ENCODE measurements at places on chromosomes 2 and 18. TPM values are rescaled to one million over a fixed set of nuclear protein-coding genes. Genes with fewer than 3 reads are reported as not detected.

The INHBB gene
- 2.9 TPM for total RNA-seq

The CXCR1 gene
- total RNA-seq, result 0.79 TPM

DNA sequence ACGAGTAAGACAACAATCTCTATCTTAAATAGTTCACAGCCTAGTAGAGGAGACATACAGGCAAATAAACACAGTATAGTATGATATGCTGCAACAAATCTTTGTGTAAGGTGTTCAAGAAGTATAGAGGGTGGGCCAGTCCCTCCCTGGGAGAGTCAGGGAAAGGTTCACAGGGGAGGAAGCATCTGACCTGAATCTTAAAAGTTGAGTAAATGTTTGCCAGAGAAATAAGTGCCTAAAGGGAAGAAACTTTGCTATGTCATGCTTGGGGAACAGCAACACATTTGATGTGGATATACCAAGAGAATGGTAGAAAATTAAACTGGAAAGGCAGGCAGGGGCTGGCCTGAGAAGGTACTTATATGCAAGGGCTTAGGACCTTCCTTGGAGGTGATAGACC, 125.7 kb upstream of the CYP26B1 start:
- no peak overlapping the region for H3K4me3 ChIP-seq
- H3K27ac ChIP-seq, result no peak overlapping the region
- no peak for DNase-seq

GRCh38 chr2:213980883-213981282, 430.0 kb upstream of the VWC2L start:
- no peaks in the 10 kb centered on the region for H3K27me3 ChIP-seq
- H3K4me1 ChIP-seq, result no peaks in the 10 kb centered on the region
- H3K36me3 ChIP-seq, result no peaks in the 10 kb centered on the region
- no peak overlapping the region for H3K27ac ChIP-seq
- DNase-seq, result no peak

GRCh38 chr2:63488118-63488713, 100.1 kb downstream of the WDPCP start:
- no peak for DNase-seq
- H3K4me3 ChIP-seq, result no peak overlapping the region
- no peaks in the 10 kb centered on the region for H3K4me1 ChIP-seq
- H3K36me3 ChIP-seq, result peaks cover 2% of the 10 kb centered on the region
- no peak overlapping the region for H3K27ac ChIP-seq
- no peaks in the 10 kb centered on the region for H3K27me3 ChIP-seq

DNA sequence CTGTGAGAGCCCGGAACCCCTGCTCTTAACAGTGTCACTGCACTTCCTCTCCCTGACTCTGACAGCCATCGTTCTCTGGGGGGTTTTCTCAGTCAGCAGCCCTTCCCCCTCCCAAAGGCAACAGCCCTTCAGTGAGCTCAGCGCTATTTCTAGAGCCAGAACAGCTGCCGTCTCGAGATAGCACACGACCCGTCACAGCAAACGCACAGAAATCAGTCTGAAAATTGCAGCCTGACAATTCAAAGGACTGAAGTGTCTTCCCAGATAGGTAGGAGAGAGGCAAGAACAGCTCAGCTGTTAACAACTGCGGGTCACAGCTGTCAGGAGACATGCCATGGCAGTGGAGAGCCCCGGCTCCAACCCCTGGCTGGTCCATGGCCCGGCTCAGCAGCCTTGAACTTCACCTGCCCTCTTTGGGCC, 45.4 kb downstream of the ST8SIA5 start:
- peak; percentile 38 for DNase-seq
- peak overlapping the region; percentile 27 for H3K4me3 ChIP-seq
- no peaks in the 10 kb centered on the region for H3K36me3 ChIP-seq

DNA sequence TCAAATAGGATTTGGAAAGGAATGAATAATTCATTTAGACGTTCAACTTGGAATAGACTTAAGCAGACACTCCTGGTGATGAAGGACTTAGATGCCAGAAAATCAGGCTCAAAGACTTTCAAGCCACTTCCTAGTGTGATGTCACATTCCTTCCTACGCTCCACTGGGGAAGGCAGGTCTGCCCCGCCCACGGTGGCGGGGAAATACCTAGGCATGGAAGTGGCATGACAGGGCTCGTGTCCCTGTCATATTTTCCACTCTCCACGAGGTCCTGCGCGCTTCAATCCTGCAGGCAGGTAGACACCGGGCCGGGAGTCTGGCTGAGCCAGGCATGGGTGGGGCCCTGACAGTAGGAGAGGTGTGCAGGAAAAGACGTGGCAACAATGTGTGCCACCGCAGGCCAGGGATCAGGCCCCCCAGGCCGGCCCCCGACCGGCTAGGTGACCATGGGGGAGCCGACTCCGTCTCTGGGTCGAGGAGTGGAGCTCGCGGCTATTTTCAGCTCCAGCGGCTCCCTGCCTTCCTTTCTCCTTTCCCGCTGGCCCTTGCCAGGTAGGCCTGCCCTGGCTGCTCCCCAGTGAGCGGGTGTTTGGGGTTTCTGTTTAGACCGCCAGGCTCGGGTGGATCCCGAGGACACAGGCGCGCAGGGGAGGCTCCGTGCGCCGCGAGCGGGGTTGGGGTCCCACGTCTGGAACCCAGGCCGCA, at the start of gene IL1RL2:
TSS of gene IL1RL2 (plus strand) at position 233 of the 705 bp plus-strand sequence. CDS start 845 bp downstream, outside the sequence.
- no peaks in the 10 kb centered on the region for H3K27me3 ChIP-seq
- H3K4me1 ChIP-seq, result peaks cover 4% of the 10 kb centered on the region
- peak; percentile 22 for DNase-seq
- peak within 1 kb of the TSS; percentile 75 for H3K4me3 ChIP-seq
- H3K36me3 ChIP-seq, result no peaks in the 10 kb centered on the region

GRCh38 chr2:33421820-33422219, 54.6 kb upstream of the RASGRP3 start:
- H3K4me1 ChIP-seq, result no peaks in the 10 kb centered on the region
- H3K36me3 ChIP-seq, result no peaks in the 10 kb centered on the region
- H3K27ac ChIP-seq, result no peak overlapping the region
- H3K27me3 ChIP-seq, result no peaks in the 10 kb centered on the region
- no peak for DNase-seq
- H3K4me3 ChIP-seq, result no peak overlapping the region

- H3K36me3 ChIP-seq, result no peaks in the 10 kb centered on the region
- peaks cover 21% of the 10 kb centered on the region for H3K4me1 ChIP-seq
- peak overlapping the region; percentile 87 for H3K4me3 ChIP-seq
- DNase-seq, result no peak
Measured at GRCh38 chr2:160491911-160492371, 1.7 kb downstream of the RBMS1 start.

DNA sequence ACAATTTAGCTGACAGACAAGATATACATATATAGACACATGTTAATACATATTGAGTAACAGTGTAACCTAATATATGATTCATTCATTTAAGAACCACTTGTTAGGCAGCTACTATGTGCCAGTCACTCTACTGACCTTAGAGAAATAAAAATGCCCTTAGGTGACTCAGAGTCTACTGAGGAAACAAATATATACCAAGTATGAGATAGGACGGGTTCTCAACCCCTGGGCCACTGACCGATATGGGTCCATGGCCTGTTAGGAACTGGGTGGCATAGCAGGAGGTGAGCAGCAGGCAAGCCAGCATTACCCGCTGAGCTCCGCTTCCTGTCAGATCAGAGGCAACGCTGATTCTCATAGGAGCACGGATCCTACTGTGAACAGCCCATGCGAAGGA, 14.8 kb downstream of the STRN start:
- peak overlapping the region; percentile 81 for H3K27ac ChIP-seq
- no peak overlapping the region for H3K4me3 ChIP-seq
- peaks cover 31% of the 10 kb centered on the region for H3K4me1 ChIP-seq
- DNase-seq, result no peak
- no peaks in the 10 kb centered on the region for H3K27me3 ChIP-seq

- H3K27me3 ChIP-seq, result no peaks in the 10 kb centered on the region
- peak overlapping the region; percentile 75 for H3K4me3 ChIP-seq
- no peak for DNase-seq
- H3K4me1 ChIP-seq, result peaks cover 59% of the 10 kb centered on the region
Measured at GRCh38 chr2:219247678-219248642, 2.7 kb downstream of the STK16 start.

DNA sequence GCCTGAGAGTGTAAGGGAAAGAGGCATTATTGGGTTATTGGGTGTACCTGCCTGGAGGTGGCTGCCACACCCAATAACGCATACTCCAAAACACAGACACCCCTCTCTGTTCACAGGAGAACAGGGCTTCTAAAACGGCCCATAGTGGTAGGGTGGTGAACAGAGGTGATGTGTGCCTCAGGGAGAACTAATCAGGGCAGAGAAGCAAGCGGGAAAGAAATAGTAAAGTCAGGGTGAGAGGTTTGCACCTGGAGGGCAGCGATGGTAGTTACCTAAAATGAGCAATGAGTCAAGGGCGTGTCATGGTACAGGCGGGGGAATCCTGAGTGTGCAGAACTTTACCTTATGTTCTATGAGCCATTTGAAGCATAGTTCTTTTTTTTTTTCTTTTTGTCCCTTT, 21.6 kb upstream of the VPS4B start:
- H3K27me3 ChIP-seq, result no peaks in the 10 kb centered on the region
- no peak overlapping the region for H3K4me3 ChIP-seq
- no peak overlapping the region for H3K27ac ChIP-seq
- H3K36me3 ChIP-seq, result no peaks in the 10 kb centered on the region
- no peaks in the 10 kb centered on the region for H3K4me1 ChIP-seq
- DNase-seq, result no peak

DNA sequence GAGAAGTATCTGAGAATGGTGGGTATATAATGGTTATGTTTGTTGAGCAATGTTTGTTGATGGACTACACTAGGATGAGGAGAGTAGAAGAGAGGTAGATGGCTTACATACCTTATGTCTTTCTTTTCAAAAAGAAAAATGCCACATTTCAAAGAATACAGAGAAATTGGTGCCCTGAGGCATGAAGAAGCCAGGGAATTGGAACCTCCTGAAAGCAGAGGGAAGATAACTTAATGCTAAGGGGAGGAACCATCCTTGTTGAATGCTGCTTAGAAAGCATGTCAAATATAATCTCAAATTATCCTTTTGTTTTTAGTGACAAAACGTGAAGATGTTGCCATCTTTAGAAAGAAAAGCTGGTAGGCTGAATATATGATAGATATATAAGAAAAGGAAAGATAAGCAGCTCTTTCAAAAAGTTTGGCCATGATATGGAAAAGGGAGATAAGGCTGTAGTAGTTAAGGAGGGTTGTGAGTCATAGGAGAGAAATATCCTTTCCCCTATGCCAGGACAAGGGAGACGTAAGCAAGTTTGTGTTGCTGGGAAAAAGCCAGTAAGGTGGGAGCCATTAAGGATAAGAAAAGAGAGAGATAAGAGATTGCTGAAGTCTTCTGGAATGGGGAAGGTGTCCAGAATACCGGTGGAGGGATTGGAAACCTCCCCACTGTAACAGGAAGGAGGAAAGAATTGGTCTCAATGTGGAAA, 66.3 kb downstream of the SCN2A start:
- DNase-seq, result no peak
- no peak overlapping the region for H3K27ac ChIP-seq
- no peaks in the 10 kb centered on the region for H3K4me1 ChIP-seq
- H3K36me3 ChIP-seq, result no peaks in the 10 kb centered on the region

GRCh38 chr18:51227660-51228059, 30.2 kb upstream of the MEX3C start:
- DNase-seq, result no peak
- H3K27ac ChIP-seq, result no peak overlapping the region
- H3K36me3 ChIP-seq, result no peaks in the 10 kb centered on the region
- no peak overlapping the region for H3K4me3 ChIP-seq
- H3K4me1 ChIP-seq, result no peaks in the 10 kb centered on the region

- no peaks in the 10 kb centered on the region for H3K36me3 ChIP-seq
- no peak overlapping the region for H3K4me3 ChIP-seq
- no peaks in the 10 kb centered on the region for H3K27me3 ChIP-seq
Measured at GRCh38 chr2:190829642-190830041, 51.0 kb upstream of the GLS start.

GRCh38 chr18:14933049-14933851, 185.3 kb downstream of the ANKRD30B start:
- H3K36me3 ChIP-seq, result no peaks in the 10 kb centered on the region
- no peak overlapping the region for H3K27ac ChIP-seq

- H3K36me3 ChIP-seq, result no peaks in the 10 kb centered on the region
- H3K27me3 ChIP-seq, result no peaks in the 10 kb centered on the region
- H3K27ac ChIP-seq, result no peak overlapping the region
- peaks cover 9% of the 10 kb centered on the region for H3K4me1 ChIP-seq
Measured at GRCh38 chr2:217231212-217231611, 371.3 kb upstream of the TNP1 start.

GRCh38 chr2:191280834-191281756, 35.9 kb downstream of the MYO1B start:
- H3K27me3 ChIP-seq, result no peaks in the 10 kb centered on the region
- H3K36me3 ChIP-seq, result no peaks in the 10 kb centered on the region
- no peak for DNase-seq
- H3K4me3 ChIP-seq, result no peak overlapping the region
- H3K27ac ChIP-seq, result no peak overlapping the region

DNA sequence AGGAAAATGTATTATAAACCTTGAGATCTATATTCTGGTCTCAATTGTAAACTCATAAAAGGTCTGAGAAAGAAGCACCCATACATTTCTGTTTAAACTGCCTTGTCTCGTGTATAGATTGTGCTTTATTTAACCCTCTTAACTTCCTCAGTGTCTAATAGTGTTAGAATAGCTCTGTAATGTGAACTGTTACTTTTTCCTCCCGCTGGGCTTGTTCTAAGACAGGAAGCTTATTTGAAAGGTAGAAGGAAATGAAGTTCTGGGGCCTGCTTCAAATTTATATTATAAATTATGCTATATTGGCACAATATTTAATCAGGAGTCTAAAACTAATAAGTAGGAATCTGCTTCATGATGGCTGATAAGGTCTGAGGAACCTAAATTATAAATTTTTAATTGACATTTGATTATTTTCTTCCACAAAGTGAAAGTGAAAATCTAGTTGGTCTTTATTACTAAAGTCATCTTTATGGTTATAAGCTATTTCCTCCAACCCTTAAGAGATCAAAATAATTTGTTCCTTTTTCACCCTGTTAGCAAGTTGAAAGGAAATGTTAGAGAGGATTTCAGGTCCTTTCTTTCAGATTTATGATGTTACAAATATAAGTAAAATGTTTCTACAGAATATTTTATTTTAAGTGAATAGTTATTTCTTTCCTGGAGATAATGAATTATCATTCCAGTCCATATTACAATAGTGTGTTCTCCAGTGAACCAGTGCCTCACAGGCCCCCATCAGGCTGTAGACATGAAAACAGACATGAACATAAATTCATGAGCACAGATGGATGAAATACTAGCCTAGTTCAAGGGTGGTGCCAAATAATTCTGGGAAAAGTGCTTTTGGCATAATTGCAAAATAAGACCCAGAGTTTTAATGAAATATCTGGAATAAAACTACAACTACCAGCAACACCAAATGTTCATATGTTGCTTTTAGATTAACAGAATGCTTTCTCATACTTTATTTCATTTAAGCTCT, 7.9 kb downstream of the MFSD6 start:
- no peaks in the 10 kb centered on the region for H3K27me3 ChIP-seq
- no peaks in the 10 kb centered on the region for H3K36me3 ChIP-seq
- no peak overlapping the region for H3K27ac ChIP-seq
- no peak overlapping the region for H3K4me3 ChIP-seq
- no peaks in the 10 kb centered on the region for H3K4me1 ChIP-seq

Measured in psoas muscle (tissue), 8 donors.